ENCODE measurements at places on chromosomes 2 and 18.

DNA sequence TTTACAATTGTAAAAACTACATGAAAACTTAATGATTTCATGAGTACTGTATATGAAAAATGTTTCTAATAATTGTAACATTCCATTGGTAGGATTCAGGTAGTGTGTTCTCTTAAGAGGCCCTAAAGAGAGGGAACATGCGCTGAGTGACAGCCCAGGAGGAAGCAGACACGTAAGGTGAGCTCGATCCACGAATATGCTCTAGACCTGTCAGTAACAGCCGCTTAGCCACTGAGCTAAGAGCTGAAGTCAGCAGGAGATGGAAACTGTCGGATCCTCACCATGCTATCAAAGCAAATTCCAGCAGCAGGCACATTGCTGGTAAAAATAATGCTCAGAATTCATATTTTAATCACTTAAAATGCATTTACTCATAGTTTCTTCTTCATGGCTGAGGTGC is 346.5 kb downstream of the TGIF1 start:
- DNase-seq, result no peak

GRCh38 chr2:147389218-147389617 is 455.6 kb upstream of the ACVR2A start:
- DNase-seq, result no peak

DNA sequence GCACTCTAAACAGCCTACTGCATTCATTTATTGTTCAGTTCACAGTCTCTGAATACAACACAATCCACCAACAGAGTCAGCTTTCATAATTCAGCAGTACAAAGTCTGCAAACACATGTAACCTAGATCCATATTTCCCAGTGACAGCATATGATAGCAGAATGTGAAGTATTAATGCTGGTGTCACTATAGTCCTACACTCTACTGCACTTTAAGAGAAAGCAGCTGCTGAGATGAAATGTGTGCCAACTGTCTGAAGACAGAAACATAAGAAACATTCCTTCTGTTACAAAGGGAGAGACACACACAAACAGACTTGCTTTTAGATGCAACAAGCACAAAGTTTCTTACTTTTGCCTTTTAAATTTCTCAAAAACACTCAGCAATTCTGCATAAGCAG is 441.8 kb downstream of the ZEB2 start:
- no peak for DNase-seq

DNA sequence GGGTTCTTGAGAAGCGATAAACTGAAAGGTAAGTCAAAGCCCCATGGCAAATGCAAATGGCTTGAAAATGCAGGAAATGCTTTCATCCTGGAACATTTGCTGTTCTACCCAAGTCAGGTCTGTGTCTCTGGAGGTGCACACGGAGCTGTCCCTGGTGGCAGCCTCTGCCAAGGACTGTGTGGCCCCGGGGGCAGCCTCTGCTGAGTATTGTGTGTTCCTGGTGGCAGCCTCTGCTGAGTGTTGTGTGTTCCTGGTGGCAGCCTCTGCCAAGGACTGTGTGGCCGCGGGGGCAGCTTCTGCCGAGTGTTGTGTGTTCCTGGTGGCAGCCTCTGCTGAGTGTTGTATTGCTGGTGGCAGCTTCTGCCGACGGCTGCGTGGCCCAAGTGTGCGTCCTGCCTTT is 135.6 kb upstream of the ALKAL2 start:
- DNase-seq, result no peak

DNA sequence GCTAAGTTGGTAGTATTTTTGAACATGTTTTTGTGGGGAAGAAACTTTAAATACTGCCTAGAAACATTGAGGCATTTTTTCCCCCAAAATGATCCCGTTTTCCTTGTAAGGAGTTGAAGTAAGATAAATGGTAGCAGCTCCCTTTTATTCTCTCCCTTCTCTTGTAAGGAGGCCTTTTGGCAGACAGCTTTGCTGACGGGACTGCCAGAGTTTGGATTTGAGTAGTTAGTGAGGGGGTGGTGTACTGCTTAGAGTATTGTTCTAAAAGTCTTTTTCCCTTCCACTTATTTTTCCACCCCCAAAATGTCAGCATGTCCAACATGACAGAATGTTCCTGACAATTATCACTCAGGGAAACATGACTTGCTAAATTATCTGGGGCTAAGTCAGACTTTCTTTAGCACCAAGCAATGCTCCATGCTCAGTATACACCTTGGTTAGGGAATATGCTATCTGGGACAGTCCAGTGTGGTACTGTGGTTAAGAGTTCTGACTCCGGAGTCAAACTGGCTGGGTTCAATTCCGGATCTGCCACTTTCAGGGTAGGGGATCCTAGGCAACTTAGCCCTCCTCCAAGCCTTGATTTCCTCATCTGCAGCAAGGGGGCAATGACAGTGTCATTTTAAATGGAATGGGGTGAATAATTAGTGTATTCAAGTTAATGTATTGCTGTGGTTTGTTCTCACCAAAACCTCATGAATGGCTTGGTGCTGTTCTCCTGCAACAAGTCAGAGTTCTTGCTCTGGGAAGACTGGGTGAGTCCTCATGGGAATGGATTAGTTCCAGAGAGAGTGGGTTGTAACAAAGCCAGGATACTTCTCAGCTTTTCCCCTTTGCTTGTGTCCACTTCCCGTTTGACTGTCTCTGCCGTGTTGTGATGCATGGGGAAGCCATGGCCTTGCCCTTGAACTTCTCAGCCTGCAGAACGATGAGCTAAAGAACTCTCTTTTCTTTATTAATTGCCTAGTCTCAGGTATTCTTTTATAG is 116.2 kb downstream of the TANC1 start:
- no peak for DNase-seq

- no peak for DNase-seq
These were observed 171.1 kb downstream of the LDLRAD4 start for GRCh38 chr18:13389491-13390131.

All from KG1 (cell line).